ENCODE measurements at places on chromosomes 11 and 22.

- no peak for DNase-seq
Measured at GRCh38 chr11:15836795-15837194, 519.6 kb downstream of the SOX6 start.

- DNase-seq, result no peak
Measured at GRCh38 chr22:41229730-41230400, 10.9 kb downstream of the CHADL start.

DNA sequence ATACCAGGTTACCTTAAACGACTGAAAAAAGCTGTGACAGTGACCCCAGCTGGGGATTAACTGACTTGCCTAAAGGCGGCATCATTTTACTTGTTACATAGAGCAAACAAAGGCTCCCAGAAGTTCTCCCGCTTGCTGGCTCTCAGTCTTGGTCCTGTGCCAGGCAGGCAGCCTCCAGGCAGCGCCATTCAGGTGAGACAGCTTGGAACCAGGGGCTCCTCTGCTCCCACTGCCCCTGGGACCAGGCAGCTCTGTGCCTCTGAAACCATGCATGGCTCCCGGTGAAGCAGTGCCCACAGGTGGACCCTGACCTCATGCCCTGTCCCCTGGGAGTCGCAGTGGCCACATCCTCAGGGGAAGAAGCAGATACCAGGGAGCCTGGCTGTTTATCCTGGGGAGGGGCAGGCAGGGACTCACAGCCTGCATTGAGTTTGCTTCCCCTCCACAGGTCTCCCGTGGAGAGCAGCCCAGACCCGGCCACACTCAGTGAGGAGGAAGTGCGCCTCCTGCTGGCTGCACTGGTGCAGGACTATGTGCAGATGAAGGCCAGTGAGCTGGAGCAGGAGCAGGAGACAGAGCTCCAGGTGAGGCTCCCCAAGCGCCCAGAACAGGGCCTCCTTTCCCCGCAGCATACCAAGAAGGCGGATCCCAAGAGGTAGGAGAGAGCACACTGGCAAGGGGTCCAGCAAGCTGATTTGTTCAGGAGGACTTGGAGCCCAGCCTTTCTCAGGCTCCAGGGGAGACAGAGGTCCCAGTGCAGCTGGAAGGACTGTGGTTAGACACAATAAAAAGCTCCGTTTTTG, 15.6 kb upstream of the CYP2R1 start:
- DNase-seq, result peak; percentile 75

DNA sequence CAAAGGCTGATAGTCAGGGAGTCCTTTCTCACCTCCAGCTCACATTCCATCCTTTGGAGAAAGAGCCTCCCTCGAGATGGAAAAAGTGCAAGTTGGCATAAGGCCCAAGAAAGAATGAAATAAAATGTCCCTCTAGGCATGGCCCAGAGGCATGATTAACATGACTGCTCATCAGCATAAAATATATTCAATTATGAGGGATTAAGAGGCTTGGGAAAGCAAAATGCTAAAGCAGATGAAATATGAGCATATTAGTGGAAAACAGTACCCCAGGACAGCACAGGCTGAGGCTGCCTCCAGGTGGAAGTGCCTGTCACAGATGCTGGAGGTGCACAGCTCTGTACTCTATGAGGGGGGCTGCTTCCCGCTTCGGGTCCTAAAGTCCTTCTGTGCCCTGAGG, 347.8 kb upstream of the PLET1 start:
- DNase-seq, result no peak

- DNase-seq, result no peak
Measured at GRCh38 chr22:40597526-40598430, 38.7 kb downstream of the MRTFA start.

DNA sequence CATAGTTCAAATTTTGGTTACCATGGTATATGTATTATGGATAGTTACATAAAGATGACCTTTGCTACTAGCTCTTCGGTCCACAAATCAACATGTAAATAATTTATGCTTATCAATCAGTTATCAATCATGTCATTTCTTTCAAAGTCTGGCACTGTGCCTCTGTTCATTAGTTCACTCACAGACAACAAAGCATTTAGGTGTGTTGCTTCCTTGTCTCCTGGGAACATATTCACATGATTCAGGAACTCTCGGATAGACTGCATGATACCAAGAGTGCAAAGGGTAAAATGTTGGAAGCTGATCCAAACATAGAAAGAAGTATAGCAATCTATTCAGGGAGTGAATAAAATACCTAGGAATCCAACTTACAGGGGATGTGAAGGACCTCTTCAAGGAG, 14.3 kb upstream of the ACRV1 start:
- DNase-seq, result no peak

DNA sequence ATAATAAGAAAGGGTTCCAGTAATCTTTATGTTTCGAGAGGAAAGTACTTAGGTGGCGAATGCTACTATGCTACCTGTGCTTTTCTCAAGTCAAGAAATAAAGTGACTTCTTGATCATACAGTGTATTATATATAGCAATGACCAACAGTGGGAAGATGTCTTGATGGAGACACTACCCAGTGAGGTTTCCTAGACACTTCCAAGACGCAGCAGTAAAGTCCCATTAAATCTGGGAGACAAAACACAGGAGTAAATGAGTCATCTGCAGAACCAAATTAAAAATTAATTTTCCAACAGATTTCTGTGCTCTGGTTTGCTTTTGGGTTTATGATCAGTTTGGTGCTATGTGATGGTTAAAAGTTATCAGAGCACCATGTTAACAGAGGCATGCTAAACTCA, 29.1 kb upstream of the RAB38 start:
- no peak for DNase-seq

GRCh38 chr11:119087747-119088241, 3.1 kb downstream of the HMBS start:
- DNase-seq, result no peak

All from stimulated activated CD4-positive, alpha-beta T cell treated with anti-CD3 and anti-CD28 coated beads, Interleukin-1b, Interleukin-23, amount 100 ng/mL, for 1 hour (primary cell).